Umbilical cord (tissue), 2 donors: ENCODE measurements at places on chromosomes 3 and 15. TPM values are rescaled to one million over a fixed set of nuclear protein-coding genes. Genes with fewer than 3 reads are reported as not detected.

AGTR1 gene
- total RNA-seq = 22.1 TPM

MORC1 gene
- total RNA-seq = 2.4 TPM

GABRA5 gene
- total RNA-seq = 0.96 TPM

RLBP1 gene
- total RNA-seq = not detected

SCG5 gene
- total RNA-seq = 1.4 TPM

FAM107A gene
- total RNA-seq = 2.6 TPM

C2CD4A gene
- 0.72 TPM for total RNA-seq
